Stimulated activated CD4-positive, alpha-beta T cell treated with anti-CD3 and anti-CD28 coated beads, Interleukin-15, amount 100 ng/mL, for 1 hour (primary cell): ENCODE measurements at places on chromosomes 5 and 9.

- DNase-seq = no peak
Observed at GRCh38 chr5:7250611-7251010, 145.3 kb upstream of the ADCY2 start.

GRCh38 chr9:13278023-13278367, 1.5 kb downstream of the MPDZ start:
- no peak for DNase-seq

DNA sequence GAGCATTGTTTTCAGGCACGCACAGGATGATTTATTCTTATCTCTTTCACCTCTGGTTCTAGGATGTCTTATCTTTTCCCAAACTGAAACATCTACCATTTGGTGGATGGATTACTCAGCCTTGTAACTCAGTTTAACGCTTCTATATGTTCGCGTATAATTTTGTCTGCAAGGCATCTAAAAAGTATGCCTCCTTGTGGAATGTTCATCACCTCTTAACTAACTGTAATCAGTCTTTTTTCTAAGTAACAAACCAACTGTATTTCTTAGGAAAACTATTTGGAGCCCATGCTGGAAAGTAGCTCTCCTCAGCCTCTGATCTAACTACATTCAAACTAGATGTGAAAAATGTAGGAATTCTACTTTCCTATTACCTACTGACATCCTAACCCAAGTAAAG, 11.5 kb upstream of the F2RL2 start:
- DNase-seq = no peak

DNA sequence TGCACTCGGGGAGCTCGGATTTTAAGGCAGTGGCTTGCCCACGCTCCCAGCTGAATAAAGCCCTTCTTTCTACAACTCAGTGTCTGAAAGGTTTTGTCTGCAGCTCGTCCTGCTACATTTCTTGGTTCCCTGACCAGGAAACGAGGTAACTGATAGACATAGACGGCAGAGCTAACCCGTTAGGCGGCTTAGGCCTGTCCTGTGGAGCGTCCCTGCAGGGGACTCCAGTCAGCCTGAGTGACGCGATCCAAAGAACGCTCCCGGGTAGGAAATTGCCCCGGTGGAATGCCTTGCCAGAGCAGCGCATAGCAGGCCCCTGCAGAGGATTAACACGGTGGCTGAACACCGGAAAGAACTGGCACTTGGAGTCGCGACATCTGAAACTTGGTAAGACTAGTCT, 1.8 kb upstream of the SELENOP start:
- DNase-seq = no peak

GRCh38 chr9:121283080-121283398, 15.1 kb downstream of the GSN start:
- DNase-seq = no peak

DNA sequence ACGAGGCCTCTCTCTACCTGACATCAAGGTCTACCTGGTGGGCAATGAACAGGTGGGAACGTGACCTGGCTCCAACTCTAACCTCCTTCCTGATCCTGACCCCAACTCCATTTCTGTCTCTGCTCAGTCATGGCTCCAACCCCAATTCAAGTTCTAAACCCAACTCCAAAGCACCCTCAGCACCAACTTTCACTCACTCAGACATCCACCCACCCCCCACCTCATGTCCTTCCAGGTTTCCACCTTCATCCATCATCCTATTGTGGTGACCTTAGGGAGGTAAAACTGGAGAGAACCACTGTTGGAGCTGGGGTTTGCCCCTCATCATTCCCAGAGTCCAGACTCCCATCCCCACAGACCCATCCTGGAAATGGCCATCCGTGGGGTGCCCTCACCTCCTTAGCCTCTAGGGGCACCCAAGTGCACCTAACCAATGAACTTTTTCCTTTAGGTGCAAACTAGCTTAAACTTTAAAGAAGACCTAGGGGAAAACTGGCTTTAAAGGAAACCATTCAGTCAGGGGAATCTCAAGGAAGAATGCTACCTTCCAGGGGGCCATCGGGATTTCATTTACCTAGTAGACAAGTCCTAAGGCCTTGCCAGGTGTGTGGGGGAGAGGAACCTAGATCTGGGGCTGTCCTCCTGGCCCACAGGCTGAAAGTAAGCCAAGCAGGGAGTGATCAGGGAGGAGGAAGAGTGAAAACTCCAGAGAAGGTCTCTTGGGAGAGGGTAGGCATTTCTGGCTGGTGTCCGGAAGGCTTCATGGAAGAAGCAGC, 11.3 kb downstream of the RGS14 start:
- no peak for DNase-seq

- no peak for DNase-seq
Observed at GRCh38 chr9:121837113-121837961, 185.9 kb downstream of the DAB2IP start.

GRCh38 chr9:71758277-71758676, 10.0 kb downstream of the CEMIP2 start:
- no peak for DNase-seq

- DNase-seq = no peak
Observed at GRCh38 chr9:76417394-76417793, 23.2 kb upstream of the RFK start.

- DNase-seq = no peak
Observed at GRCh38 chr5:157431544-157432200, 28.3 kb upstream of the NIPAL4 start.

GRCh38 chr5:124034963-124035362, 523.0 kb downstream of the CSNK1G3 start:
- DNase-seq = no peak

DNA sequence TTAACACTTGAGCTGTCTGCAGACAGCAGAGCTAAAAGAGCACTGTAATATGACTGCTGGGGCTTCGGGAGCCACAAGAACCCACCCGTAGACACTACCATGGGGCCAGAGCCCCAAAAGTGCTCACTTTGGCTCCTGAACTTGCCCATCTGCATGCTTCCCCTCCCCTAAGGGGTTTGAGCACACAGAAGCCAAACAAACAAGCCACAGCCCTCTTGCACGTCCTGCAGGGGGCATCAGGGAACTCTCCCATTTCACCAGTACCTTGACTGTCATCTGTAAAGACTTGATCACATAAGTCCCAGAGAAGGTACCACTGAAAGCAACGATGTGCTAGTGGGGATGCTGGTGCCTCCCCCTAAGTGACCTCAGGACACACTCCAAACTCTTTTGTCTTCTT, 681.8 kb downstream of the SEMA5A start:
- DNase-seq = no peak

GRCh38 chr5:80711938-80712337, 57.2 kb upstream of the DHFR start:
- DNase-seq = no peak

DNA sequence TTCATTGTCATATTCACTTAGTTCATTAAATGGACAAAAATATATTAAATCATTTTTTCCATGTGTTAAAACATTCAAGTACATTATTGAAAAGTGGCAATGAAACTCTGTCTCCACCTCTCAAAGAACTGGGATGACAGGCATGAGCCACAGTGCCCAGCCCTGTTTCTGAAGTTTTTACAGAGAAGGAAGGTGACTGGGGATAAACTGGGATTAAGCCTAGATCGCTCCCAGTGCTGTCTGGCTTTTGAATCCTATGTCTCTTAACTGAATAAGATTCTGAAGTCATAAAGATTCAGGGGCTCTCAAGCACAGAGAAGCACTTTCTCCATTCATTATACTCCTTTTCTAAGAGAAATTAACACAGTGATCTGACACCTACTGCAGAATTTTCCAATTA, 88.3 kb downstream of the SLC38A9 start:
- DNase-seq = no peak

- DNase-seq = no peak
Observed at GRCh38 chr5:42886635-42887034, 74.9 kb upstream of the SELENOP start.

- no peak for DNase-seq
Observed at GRCh38 chr9:108434502-108434901, 421.3 kb downstream of the ACTL7B start.

GRCh38 chr9:129725795-129726251, 27.0 kb downstream of the PTGES start:
- no peak for DNase-seq

- DNase-seq = peak; percentile 36
Observed at GRCh38 chr5:134526483-134527155, 1.1 kb downstream of the JADE2 start.

- no peak for DNase-seq
Observed at GRCh38 chr9:94773655-94774054, 47.2 kb downstream of the AOPEP start.

DNA sequence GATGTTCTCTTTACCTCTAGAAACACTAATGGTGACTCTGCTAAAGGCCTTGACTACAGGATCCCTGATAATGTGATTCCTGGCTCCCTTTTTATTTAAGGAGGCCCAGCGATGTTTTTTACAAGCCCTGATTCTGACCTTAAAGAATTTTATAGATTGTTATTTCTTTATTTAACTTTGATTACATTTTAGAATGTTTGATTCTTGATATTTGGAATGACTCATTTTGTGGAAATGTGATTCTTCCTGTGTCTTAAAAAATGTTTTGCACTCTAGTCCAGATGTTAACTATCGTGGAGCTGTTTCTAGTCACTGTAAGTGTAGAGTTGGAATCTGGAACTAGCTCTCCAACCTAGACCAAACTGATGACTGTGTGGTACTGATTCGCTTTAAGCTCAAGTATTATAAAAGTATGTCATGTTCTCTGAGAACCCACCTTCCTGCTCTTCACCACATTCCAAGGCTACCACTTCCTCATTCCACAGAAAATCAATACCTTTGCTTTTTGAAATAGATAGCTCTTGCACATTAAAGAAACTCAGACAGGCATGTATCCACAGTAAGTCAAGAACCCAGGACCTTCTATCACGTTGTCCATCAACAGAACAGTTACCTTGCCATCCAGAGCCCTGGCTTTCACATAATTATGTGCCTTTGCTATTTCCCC, 65.2 kb downstream of the JMY start:
- DNase-seq = no peak

GRCh38 chr9:105900123-105900522, 205.8 kb downstream of the TMEM38B start:
- no peak for DNase-seq

GRCh38 chr9:89983411-89983810, 378.6 kb downstream of the GADD45G start:
- no peak for DNase-seq

GRCh38 chr5:178895615-178896571, at the start of gene ZFP2:
Gene ZFP2, plus strand, starts transcription at chr5:178895913. Its CDS starts 35,401 bp downstream, at chr5:178931314.
- no peak for DNase-seq

DNA sequence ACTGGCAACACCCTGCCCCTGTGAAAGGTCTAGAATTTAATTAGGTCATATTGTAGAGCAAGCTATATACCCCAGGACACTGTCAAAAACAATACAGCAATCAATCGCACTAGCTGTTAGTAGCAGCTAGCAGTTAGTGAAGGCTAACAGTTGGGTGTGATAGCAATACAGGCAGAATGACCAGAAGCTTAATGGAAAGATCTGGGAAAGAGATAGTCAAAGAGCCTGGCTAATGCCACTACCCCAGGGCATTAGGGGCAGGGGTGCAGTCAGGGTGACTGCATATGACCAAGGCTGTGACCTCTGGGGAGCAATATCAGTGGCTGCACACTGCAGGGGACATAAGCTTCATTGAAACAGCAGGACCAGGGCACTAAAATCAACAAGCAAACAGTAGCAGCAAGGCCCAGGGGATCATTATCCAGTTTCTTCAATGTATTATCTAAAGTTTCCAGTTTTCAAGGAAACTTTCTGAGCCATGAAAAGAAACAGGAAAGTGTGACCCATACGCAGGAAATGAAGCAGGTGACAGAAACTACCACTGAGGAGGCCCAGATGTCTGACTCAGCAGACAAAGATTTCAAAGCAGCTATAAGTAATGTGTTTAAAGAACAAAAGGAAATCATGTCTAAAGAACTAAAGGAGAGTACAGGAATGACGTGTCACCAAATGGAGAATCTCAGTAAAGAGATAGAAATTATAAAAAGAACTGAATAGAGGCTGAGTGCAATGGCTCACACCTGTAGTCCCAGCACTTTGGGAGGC, 82.4 kb downstream of the ZNF354C start:
- no peak for DNase-seq

GRCh38 chr5:137091472-137091871, 407.7 kb downstream of the SPOCK1 start:
- no peak for DNase-seq
